ENCODE measurements at places on chromosomes 3 and 15.

GRCh38 chr15:96578393-96578792, 247.9 kb downstream of the NR2F2 start:
- no peak for DNase-seq

DNA sequence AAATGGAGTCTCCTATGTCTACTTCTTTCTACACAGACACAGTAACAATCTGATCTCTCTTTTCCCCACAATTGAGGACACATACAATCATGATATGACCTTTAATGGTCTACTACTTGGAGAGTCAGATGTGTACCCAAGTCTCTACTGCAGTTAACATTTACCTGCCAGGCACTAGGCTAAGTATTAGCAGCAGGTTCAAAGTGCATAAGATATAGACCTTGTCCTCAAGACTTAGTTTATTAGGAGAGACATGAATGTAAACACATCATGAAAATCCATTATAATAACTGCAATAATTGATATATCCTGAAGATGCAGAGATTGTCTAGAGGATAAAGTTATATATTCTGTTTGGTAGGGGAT, 3.1 kb downstream of the SLC35A5 start:
- DNase-seq = no peak

DNA sequence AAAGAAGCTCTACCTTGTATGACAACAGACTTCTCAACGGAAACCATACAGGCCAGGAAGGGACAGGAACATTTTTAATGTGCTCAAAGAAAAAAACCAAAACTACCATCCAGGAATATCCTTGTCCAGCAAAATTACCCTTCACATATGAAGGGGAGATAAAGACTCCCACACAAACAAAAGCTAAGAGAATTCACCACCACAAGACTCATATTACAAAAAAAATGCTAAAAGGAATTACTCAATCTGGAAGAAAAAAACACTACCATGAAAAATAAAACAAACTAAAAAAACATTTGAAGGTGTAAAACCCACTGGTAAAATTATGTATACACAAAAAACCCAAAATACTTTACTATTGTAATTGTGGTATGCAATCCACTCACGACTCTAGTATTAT, 57.2 kb downstream of the DLG1 start:
- DNase-seq = no peak

DNA sequence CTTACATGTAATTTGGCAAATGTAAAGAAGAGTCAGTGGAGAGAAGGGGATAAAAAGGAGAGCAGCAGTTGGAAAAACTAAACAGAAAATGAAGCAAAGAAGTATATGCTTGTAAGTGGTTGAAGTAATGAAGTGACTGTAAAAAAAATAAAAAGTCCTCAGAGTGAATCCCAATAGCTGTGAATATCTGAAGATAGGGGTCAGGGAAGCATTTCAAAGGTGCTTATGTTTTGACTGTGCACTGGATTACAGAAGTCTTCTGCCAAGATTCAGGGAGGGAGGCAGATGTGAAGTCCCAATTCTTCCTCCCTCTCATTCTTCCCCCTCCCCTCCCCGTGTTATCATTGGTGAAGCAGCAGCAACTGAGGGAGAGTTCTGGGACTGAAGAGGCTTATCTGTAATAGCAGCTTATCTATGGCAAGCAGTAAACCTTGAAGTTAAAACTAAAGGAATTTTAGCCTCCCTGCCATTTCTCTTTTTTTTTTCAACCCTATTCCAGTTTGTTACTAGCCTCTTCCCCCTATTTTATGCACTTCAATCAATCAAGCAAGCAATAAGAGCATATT, 597.9 kb downstream of the IGSF11 start:
- DNase-seq = no peak

DNA sequence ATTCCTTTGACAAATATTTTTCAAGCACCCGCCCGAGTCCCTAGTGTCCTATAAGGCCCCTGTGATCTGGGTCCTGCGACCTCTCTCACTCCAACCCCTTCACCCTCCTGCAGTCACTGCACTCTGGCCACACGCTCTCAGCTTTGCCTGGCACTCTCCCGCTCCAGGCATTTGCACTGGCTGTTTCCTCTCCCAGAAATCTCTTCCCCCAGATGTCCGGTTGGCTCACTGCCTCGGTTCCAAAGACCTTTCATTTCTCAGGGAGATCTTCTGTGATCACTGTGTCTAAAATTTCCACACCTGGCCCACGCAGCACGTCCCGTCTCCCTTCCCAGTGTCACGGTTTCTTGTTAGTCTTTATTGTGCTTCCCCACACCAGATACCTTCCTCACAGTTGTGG, 97.4 kb downstream of the WNT7A start:
- DNase-seq = no peak

GRCh38 chr3:30129765-30130164, 476.6 kb upstream of the TGFBR2 start:
- no peak for DNase-seq

- DNase-seq = no peak
Measured at GRCh38 chr3:38116471-38117162, 20.3 kb downstream of the ACAA1 start.

DNA sequence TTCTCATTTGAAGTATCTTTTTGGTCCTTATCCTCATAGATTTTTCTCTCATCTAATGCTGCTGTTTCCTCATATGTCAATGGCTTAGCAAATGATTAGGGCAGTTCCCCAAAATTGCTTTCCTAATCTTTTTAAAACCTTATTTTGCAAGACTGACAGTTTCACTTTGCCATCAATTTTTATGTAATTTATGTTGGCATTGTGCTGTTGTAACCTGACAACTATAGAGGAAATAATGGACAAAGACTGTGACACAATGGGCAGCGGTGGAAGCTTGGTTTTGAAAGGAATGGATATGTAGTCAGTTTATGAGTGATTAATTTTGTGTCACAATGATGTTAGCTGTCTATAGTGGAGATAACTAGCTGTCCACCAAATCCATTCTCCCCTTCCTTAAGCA, 10.6 kb upstream of the SH3BP5 start:
- DNase-seq = no peak

- DNase-seq = no peak
Measured at GRCh38 chr15:57544848-57545480, 46.7 kb upstream of the MYZAP start.

DNA sequence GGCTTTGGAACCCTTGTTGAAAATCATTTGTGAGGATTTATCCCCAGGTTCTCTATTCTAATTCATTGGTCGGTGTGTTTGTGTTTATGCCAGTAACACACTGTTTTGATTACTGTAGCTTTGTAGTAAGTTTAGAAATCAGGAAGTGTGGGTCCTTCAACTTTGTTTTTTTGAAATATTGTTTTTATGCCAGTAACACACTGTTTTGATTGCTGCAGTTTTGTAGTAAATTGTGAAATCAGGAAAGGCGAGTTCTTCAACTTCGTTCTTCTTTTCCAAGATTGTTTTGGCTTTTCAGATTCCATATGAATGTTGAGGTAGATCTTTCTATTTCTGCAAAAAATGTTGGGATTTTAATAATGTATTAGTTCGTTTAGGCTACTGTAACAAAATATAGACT, 314.6 kb downstream of the RPLP1 start:
- no peak for DNase-seq

GRCh38 chr3:33949074-33949473, 150.6 kb downstream of the PDCD6IP start:
- DNase-seq = no peak

GRCh38 chr3:42486814-42487565, 15.5 kb upstream of the VIPR1 start:
- DNase-seq = no peak

- no peak for DNase-seq
Measured at GRCh38 chr3:143507735-143508580, 340.3 kb downstream of the SLC9A9 start.

DNA sequence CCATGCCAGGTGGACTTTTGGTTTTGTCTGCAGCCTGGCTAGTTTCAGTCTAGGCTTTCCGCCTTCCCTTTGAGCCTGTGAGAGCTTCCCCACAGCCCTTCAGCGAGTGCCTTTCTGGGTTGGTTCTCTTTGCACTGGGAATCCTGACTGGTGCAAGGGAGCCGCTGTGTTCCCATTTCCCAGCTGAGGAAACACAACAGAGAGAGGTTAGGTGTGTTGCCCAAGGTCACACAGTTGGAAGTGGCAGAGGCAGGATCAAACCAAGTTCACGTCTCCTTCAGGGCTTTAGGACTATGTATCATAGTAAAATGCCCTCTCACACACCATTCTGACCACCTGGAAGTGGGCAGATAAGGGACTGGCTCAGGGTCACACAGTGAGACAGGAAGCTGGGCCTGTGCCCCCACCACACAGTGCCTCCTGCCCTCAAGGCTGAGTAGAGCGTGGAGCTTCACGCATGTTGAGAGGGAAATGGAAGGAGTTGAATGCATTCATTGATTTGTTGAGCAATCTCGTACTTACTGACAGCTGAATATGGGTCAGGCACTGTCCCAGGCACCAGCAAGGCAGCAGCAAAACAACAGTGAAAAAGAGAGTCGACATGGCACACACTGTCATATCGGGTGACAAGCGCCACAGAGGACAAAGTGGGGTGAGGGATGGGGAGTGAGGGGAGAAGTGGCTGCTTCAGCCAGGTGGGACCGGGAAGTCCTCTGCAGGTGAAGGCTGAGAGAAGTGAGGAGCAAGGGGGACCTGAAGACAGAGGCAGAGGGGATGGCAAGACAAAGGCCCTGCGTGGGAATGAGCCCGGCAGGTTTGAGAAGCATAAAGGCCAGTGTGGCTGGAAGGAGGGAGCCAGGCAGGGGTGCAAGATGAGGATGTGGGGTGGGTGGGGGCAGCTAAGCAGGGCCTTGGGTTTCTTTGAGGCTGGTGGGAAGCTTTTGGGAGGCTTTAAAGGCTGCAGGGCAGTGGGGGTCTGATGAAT, 12.3 kb upstream of the ANPEP start:
- DNase-seq = no peak

GRCh38 chr3:98655666-98656065, 62.3 kb upstream of the CPOX start:
- DNase-seq = no peak

DNA sequence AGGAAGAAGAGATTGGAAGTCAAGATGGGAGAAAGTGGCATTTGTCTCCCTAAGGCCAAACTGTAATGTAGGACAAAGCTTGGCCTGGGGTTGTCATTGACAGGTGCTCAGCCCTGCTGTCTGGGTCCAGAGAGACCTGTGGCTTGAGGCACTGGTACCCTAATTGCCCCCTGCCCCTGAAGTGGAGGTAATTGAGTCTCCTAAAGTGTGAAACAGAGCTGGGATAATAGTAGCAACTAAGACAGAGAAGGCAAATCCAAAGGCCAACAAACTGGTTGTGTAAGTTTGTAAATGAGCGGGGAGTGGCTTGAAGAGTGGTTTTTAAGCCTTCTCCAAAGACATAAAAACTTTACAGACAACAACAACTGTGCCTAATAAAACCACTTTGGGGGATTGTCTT, 264.2 kb upstream of the ROPN1 start:
- DNase-seq = no peak

DNA sequence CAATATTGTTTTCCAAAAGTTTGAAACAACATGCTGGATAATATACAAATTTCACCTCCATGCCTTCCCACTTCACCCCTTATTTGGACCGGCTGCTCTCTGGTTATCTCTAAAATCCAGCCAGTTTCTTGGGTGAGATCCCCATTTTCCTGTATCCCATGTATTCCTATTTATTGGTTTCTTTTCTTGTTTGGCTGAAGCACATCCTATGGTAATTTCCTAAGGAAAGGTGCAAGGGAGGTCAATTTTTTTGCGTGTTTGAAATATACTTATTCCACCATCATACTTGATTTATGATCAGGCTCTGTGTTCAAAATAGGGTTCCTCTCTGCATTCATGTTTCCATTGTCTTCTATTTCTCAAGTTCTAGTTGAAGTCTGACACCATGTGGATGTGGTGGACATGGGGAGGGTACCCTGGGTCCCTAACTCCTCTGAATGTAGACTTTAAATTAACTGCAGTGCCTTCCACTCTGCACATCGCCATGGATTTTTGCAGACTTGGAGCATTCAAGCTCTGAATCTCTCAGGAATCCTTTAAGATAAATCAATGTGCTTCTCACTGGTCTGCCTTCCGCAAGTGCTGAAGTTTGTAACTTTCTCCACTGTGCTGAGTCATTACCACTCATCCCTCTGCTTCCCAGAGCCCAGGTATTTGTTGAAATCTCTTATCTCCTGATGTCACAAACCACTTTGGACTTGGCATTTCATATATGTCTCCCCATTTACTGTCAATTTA, 52.1 kb upstream of the TLE3 start:
- DNase-seq = no peak

GRCh38 chr15:67801926-67802914, 23.1 kb upstream of the SKOR1 start:
- no peak for DNase-seq

DNA sequence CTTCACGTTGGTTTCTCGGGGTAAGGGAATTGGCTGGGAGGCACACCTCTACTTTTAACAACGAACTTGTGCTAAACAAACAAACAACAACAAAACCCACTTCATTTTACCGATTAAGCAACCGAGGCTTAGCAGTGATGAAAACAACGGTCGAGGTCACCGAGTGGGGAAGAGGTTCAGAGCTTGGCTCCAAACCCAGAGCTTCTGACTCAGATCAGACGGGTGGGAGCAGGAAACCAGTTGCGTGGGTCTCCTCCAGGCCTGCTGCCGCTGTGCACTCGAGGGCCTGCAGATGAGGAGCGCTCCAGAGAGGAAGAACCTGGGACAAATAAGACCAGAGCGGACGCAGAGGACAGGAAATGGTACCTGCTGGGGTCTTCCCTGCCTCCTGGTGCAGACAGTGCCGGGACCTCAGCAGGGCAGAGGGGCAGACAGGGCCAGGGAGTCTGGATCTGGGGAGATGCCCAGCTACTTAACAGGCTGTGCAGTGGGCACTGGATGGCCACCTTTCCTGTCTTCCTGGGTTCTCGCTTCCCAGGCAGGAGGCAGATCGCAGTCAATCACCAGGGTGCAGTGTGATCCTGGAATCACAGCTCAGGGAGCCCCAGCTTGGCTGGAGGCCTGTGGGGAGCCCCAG, 99.0 kb upstream of the MEF2A start:
- DNase-seq = no peak

DNA sequence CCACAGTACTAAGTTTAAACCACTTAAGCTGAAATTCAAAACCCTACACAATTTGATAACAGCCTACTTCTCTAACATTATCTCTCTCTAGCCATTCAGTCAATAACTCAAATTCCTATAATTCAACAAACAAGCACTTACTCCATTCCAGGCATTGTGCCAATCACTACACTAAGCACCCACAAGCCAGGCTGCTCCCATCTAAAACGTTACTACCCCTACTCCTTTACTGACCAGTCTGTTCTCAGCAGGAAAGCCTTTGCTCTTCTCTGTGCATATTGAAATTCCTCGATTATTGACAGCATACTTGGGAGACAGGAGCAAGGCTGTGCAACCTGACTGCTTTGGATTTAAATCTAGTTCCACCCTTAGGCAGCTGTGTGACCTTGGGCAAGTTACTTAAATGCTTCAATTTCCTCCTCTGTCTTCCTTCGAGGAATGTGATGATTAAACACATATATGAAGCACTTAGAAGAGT, 177.2 kb upstream of the THBS1 start:
- DNase-seq = no peak

- DNase-seq = no peak
Measured at GRCh38 chr3:133362539-133362938, 37.3 kb upstream of the BFSP2 start.

GRCh38 chr3:29312960-29313452, 32.1 kb downstream of the RBMS3 start:
- DNase-seq = no peak

Data from amygdala (tissue), 56 donors.